ENCODE measurements at places on chromosomes 16 and 17. TPM values are rescaled to one million over a fixed set of nuclear protein-coding genes. Genes with fewer than 3 reads are reported as not detected.

Gene CTRB2
- not detected for total RNA-seq

Gene ELMO3
- 1.1 TPM for total RNA-seq

Gene HIRIP3
- total RNA-seq = 15.4 TPM

Gene HS3ST6
- total RNA-seq = 1.4 TPM

Gene CLEC18B
- 0.39 TPM for total RNA-seq

Gene GJD3
- total RNA-seq = 1.4 TPM

Gene SRCAP
- total RNA-seq = 12.3 TPM

Measured in A549 treated with Hydrocortisone at 1 μM for 4 hours (cell line).